Esophagus muscularis mucosa (tissue), 4 donors: ENCODE measurements at places on chromosomes 3 and 15. TPM values are rescaled to one million over a fixed set of nuclear protein-coding genes. Genes with fewer than 3 reads are reported as not detected.

- no peak for DNase-seq
These were observed 569.3 kb downstream of the MECOM start for GRCh38 chr3:169094204-169094603.

- peak; percentile 66 for DNase-seq
These were observed 67.4 kb downstream of the MYLK start for GRCh38 chr3:123816673-123817207.

DNA sequence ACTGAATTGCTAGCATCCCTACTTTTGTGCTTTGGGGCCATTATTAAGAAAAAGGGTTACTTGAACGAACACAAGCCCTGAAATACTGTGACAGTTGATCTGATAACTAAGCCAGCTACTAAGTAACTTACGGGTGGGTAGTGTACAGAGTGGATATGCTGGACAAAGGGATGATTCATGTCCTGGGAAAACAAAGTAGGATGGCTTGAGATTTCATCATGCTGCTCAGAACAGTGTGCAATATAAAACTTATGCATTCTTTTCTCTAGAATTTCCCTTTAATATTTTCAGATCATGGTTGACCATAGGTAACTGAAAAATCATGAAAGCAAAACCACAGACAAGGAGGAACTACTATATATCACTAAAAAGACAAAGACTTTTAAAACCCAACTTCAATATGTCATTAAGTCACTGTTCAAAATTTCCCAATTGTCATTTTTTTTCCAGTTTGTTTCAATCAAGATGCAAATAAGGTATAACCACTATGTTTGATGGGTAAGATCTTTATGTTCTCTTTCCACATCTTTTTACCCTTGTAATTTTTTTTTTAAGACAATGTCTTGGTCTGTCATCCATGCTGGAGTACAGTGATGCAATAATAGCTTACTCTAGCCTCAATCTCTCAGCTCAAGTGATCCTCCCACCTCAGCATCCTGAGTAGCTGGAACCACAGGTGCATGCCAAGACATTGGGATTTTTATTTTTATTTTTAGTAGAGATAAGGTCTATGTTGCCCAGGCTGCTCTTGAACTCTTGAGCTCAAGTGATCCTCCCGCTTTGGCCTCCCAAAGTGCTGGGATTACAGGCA is 67.7 kb downstream of the IFT80 start:
- DNase-seq: no peak

DNA sequence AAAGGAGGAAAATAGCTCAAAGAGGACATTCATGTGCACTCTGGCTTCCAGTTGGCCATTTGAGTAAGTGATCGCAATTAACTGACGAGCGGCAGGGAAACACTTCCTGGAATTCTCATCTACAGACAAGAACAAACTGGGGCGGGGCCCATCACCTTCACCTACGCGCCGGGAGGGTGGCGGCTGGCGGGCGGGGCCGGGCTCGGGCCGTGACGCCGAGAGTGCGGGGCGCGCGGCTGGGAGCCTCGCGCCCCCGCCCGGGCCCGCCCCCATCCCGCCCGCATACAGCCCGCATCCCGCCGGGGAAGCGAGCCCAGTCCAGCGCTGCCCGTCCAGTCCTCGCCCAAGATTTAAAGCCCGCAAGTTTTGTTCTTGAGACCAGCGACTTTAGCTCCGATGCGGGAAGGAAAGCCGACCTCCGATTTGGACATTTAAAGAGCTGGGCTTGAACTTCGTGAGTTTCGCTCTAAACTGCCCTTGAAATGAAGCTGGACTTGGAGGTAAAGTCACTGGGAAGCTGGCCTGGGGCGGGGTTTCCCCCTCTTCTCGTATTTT is at the start of gene B3GNT5:
B3GNT5 (plus strand) TSS at position 281 of the 555 bp plus-strand sequence. CDS start 16,546 bp downstream, outside the sequence.
- no peak for DNase-seq

SNTN gene
- total RNA-seq: not detected

MEIS2 gene
- total RNA-seq: 66.4 TPM

ZNF502 gene
- 5.6 TPM for total RNA-seq

MRAS gene
- 49.2 TPM for total RNA-seq
